ENCODE measurements at places on chromosomes 13 and 19.

DNA sequence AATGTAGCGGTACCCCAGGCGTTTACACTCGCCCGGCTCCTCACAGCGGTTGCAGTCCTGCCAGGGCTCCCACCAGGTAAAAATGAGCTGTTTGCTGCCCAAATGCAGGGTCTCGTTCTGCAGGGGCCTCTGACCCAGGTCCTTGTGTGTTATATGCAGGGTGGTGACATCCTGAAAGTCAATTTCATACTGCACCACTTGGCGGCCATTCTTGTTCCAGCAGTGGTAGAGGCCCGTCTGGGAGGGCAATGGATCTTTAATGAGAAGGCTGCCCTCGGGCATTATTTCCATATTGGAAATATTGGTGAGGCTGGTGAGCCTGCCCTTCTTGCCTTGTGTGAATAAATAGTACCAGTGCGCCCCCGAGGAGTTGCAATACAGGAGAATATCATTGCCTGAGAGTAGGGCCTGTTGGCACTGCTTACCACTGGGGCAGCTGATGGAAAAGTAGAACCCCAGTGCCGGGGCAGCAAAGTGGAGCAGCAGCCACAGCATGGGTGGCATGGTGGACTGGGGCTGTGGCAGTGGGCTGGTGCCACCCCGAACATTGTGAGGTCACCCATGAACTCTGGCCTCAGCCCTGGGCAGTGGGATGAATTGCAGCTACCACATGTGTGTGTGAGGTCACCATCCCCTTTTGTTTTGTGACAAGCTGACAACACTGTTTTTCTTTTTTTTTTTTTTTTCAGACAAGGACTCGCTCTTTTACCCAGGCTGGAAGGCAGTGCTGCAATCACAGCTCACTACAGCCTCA lies at the start of gene FAM187B:
TSS of gene FAM187B (minus strand) at position 563 of the 754 bp plus-strand sequence. CDS start at position 504, 59 bp downstream.
- no peak for DNase-seq

DNA sequence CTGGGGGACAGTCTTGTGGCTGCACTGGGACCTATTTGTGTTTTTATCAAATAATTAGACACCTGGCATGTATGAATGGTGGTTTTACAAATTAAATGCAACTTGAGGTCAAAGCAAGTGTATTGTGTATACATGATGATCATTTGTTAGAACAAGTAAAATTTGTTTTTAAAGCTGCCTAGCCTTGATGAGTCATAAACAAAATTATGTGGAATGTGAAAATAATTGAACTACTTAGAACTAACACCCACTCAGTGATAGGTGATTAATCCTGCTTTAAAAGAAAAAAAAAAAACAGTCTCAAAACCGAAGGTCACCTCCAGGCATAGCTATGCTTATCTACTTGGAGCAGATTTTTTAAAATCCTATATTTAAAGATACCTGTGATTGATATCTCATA lies 770.3 kb upstream of the SLITRK5 start:
- DNase-seq: no peak

DNA sequence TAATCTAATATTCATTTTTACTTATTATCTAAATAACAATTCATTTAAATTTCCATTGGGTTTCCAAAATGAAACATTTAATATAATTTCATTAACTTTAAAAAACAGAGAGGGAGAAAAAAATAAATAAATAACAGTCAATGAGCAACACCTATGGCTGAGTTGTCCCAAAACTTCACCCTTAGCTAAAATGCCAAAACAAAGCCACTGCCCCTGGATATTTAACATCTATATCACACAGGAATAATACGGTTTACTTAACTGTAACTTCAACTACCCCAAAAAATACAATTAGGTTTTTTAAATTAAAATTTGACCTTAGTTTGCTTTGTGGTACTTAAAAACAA lies 541 bp downstream of the ELF1 start:
- no peak for DNase-seq

GRCh38 chr13:69324090-69324886 lies 783.3 kb upstream of the ATXN8OS start:
- no peak for DNase-seq

GRCh38 chr13:32838945-32839344 lies 177.3 kb upstream of the KL start:
- DNase-seq: peak; percentile 8

DNA sequence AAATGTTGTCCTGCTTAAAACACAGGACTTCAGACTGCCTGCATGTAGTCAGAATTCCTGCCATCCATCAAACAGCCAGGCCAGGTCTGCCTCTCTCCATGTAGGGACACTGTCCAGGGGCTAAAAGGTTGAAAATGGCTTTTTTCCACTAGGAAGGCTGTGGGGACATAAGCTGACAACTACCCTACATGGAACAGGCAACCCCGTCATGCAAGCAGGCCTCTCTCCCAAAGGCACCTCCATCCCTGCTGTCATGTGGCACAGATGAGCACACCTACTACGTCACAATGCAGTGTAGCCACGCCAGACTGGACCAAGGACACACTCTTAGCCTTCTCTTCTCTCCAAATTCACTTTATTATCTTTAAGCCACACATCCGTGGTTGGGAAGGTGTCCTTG lies 40.8 kb downstream of the LATS2 start:
- no peak for DNase-seq

DNA sequence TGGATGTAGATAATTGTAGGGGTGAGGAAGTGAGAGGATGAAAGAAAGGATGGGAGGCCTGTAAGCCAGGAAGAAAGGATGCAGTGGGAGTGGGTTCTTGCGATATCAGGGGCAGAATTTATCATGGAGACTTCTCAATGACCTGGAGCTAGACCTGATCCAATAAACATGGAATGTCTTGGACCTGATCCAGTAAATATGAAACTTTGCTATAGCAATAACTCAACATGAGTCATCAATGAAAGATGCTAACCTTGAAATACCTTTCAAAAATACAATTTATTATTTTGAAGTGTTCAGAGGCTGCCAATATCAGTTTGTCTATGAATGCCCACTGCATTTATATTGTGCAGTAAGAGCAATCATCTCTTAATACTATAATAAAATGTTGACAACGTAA lies 279.5 kb downstream of the POU4F1 start:
- DNase-seq: no peak

DNA sequence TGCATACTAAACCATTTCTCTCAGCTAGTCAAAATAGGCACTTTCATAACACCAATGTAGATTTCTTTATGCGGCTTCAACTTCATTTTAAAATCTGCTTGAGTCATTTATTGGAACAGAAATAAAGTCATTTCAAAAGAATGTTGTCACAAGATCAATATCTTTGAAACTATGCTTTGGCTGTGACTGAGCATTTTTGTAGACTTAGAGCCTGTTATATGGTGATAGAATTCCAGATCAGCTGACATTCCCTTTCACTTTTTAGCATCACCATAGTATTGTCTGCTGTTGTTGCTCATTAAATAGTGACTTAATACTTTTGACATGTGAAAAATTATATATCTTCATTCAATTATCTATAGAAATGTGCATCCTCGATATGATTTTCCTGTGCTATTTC lies 279.2 kb upstream of the PRR20A start:
- DNase-seq: no peak

GRCh38 chr13:74641586-74641985 lies 507.4 kb upstream of the KLF12 start:
- no peak for DNase-seq
